ENCODE measurements at places on chromosomes 4 and X. TPM values are rescaled to one million over a fixed set of nuclear protein-coding genes. Genes with fewer than 3 reads are reported as not detected.

The ANKRD50 gene
- total RNA-seq, result 22.8 TPM

The PFKFB1 gene
- total RNA-seq, result 0.23 TPM

The DIPK2B gene
- not detected for total RNA-seq

The MAGEB10 gene
- not detected for total RNA-seq

The AFF2 gene
- 0.34 TPM for total RNA-seq

The TAF7L gene
- total RNA-seq, result not detected
